ENCODE measurements at places on chromosomes 11 and 22.
A peak's percentile ranks its signal among the peaks of the same experiment; 100 is the strongest.

DNA sequence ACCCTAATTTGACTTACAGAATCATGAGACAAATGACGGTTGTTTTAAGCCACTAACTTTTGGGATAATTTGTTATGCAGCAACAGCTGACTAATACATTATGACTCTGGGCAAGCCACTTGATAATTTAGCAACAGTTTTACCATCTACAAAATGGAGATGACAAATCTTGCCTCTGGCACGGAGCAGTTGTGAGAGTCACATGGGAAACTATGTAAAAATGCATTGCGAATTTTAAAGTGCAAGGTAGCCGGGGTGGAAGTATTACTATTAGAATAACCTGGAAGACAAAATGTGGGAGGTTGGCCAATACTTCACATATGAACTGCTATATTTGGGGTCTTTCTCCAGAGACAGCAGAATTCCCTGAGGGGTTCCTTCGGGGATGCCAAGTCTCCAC, 328.7 kb downstream of the CTTN start:
- no peak for DNase-seq

DNA sequence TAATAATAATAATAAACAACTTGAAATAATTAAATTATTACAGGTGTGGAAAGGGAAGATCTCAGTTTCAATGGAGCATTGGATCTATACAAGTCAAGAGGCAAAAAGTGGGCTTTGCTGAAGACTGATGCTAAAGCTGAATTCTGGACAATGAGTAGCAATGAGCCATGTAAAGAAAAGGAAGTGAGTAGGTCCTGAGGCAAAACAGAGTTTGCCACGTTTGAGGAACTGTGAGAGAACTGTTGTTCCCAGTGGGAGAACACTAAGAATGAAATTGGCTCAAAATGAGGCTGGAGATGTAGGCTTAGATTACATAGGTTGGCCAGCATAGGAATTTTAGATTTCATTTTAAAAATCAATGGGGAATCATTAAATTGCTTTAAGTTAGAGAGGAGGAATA, 33.9 kb upstream of the TEAD1 start:
- no peak for DNase-seq

- DNase-seq, result no peak
Measured at GRCh38 chr11:72781313-72782080, 12.3 kb downstream of the STARD10 start.

DNA sequence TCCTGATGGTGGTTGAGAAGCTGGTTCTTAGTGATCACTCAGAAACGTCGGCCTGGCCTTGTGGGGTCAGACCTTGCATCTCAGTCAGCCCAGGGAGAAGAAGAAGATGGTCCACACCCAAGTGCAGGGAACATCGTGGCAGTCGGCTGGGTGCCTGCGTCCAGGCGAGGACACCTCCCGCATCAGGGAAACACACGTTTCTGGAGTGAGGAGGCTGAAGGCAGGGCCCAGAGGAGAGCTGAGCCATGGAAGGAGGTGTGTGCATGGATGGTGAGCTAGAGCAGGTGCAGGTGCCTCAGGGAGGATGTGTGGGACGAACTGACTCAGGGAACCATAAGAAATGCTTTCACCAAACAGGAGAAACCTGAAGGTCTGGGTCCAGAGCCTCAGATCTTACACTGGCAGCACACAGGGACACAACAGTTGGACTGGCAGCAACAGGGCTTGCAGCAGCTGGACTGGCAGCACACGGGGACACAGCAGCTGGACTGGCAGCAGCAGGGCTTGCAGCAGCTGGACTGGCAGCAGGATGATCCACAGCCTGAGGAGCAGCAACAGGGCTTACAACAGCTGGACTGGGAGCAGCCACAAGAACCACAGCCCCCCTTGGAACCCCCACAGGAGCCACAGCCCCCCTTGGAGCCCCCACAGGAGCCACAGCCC, 632 bp downstream of the KRTAP5-2 start:
- DNase-seq, result no peak

DNA sequence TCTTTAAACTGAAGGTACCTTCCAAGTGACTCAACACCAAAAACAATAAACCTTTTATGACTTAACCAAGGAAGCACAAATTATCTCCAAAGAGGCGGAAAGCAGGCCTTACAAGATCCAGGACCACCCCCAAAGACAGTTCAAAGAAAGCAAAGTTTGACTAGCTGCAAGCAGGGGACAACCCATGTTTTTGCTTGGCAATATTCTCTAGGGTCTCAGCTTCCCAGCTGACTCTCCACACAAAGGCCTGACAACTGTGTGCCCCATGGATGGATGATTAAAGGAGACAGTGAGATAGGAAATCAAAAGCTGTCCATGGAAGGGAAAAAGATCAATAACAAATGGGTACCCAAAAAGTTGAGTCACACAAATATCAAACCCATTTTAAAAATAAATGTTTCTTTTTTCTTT, 232.2 kb downstream of the DDX10 start:
- no peak for DNase-seq

GRCh38 chr22:41976070-41976901, 7.0 kb downstream of the SEPTIN3 start:
- DNase-seq, result no peak

DNA sequence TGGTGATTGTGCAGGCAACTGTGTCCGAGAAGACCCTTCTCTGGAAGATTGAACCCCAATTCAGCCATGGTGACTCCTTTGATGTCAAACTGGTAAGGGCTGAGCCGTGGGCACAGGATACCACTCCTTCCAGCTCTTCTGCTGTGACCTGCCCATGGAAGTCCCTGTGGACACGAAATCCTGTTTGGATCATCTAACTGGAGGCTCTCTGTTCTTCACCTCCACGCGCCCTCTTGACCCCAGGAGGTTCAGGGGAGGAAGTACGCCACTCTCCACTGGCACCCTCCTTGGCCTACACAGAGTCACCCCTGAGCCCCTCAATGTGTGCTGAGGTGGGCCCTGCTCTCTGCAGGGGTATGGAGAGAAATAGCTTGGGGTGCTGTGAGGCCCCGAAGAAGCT, 810 bp downstream of the ISX start:
- DNase-seq, result no peak

DNA sequence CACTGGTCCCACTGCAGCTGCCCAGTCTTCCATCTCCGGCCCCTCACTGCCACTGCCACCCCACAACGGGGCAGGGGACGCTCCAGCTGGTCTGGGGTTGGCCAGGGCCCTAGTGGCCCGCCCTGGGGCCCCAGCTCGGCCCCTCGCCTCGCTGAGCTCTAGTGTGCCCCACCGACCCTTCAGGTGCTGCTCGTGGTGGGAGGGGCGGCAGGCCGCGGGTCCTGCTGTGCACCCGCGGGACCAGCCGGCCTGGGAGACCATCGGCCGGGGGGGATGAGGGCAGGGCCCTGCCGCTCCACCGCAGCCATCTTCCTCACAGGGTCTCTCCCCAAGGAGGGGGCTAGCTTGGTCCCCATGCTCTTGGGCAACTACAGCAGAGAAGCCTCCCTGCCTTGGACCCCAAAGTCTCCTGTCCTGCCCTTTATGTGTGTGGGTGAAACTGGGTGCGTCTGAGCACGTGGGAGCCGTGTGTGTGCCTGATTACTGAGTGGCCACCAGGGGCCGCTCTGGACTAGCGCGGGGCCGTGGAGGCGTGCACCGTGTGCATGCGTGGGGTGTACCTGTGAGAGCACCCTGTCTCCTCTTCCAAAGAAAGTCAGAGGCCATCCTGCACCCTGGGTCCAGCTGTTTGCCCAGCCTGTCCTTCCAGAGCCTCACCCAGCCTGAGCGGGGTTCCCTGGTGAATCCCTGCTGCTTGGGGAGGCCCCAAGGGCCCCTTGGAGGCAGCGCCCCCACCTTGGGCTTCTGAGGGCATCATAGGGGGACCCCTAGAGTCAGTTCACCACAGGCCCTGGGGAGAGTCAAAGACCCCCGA, 6.0 kb upstream of the ACR start:
- peak; percentile 55 for DNase-seq

DNA sequence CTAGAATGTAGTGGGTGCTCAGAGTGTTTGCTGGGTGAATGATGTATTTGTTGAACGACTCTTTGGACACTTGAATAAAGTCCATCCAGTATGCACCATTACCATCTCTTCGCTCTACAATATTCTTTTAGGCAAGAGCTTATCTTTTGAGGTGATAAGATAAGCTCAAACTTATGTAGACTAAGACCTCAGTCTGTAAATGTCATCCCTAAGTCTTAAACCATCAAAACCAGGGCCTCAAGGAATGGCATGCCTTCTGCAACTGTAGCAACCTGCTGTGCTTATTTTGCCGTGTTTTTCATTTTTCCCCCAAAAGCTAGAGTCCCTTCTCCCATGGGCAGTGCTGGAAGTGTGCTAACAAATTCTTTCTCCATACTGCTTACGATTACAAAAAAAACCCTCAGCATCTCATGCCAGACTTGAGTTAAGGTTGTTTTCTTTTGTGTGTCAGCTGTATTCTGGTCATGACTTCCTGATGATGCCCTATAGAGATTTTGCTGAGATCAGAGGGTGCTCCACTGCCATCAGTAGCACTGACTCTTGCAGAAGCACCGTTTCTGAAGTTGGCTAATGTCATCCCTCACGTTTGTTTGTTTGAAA, 27.8 kb downstream of the LIMK2 start:
- peak; percentile 68 for DNase-seq

- peak; percentile 32 for DNase-seq
Measured at GRCh38 chr11:125886997-125887372, 483 bp upstream of the HYLS1 start.

DNA sequence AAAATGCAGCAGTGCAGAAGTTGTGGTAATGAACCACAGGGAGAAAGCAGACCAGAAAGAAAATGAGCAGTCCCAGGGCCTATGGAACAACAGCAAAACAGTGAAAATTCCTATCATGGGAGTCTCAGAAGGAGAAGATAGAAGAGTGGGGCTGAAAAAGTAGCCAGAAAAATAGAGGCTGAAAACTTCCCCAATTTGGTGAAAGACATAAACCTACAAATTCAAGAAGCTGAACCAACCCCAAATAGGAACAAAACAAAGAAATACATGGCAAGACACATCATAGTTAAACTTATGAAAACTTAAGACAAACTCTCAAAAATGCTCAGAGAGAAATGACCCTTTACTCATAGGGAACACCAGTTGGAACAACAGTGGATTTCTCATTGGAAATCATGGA, 11.4 kb downstream of the FGF19 start:
- no peak for DNase-seq

GRCh38 chr11:9687711-9688477, 24.0 kb downstream of the SWAP70 start:
- peak; percentile 67 for DNase-seq

DNA sequence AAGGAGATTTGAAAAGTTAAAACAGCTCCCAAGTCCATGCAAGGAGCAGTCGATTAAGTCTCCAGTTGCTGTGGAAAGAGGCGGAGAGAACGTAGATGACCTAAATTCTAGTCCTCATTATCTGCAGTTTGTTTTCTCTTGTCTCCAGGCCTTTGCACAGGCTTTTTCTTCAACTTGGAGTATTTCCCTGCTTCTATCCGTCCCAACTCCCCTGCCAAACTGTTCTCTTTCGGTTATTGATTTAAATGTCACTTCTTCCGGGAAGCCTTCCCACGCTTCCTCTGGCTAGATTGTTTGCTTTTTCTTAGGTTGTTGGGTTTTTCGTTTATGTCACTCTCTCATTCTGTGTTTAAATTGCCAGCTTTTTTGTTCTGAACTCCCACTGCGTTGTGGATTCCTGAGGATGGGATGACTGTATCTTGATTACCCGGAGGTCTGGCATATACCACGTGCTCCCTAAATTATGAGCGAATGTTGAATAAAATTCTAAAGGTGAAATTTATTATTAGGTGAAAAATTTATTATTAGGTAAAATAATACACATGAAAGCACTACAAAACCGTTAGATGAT, 463 bp downstream of the TMEM126B start:
- no peak for DNase-seq

GRCh38 chr11:130516554-130517505, 68.4 kb downstream of the ADAMTS15 start:
- no peak for DNase-seq

GRCh38 chr11:123158033-123159003, 36.7 kb downstream of the CLMP start:
- no peak for DNase-seq

DNA sequence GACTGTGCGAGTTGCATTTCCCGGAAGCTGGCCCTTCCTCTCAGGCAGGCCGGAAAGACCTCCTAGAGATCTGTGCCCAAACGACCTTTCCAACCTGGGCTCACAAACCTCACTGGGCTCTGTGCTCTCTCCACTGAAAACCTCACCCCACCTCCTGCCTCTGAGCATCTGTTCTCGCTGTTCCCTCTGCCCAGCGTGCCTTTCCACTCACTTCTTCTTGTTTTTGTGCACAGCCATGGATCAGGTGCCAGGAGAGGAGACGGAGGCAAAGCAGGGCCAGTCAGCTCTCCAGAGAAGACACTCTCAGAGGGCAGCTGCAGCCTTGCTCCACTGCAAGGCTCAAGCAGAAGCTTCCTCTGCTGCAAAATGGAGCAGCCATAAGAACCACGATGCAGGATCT, 10.9 kb upstream of the CPT1A start:
- DNase-seq, result no peak

DNA sequence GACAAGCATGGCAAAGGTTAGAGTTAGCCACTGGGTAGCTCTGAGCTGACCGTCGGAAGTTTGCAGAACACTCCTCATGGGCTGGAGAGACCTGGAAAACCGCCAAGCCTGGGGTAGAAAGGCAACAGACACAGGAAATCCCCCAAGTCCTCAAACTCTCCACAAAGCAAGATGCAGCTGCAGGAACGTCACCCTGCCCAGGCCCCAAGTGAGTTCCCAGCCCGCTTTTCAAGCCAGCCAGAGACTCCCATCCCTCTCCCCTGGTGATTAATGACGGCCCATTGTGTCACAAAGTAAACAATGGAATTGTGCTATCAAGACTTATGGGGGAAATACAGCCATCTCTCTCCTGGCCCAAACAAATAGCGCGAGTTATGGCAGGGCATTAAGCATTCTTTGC, 633.0 kb downstream of the TBC1D22A start:
- DNase-seq, result peak; percentile 39

DNA sequence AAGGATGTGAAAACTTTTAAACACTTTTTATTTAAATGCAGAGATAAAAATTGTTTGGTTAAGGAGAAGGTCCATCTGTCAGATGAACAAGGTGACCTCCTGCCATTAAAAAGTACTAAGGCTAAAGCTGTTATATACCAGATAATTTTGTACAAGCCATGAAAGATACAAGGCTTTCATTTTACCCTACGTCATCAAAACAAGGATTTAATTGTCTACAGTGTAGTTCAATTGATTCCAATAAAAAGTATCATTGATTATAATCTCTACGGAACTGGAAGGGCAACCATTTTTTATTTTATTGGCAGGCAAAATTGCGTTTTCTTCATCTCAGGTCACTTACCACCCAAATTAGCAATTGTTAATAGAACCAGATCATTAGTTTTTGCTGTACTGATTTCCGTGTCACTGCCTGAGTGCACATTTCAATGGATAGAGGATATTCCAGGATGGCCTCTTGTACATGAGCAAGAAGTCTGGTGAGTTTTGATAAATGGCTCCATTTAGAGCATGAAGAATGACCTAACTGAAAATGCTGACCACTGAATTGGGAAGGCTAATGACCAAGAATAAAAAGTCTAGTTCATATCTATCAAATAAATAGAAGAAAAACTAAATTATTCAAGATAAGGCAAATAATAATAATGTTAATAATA, 564.9 kb downstream of the JRKL start:
- no peak for DNase-seq

GRCh38 chr11:113729456-113729855, 23.3 kb upstream of the TMPRSS5 start:
- peak; percentile 5 for DNase-seq

- DNase-seq, result no peak
Measured at GRCh38 chr22:27993774-27994350, 74.8 kb upstream of the PITPNB start.

All from choroid plexus epithelial cell (primary cell).